ENCODE measurements at places on chromosomes 11 and 22.

DNA sequence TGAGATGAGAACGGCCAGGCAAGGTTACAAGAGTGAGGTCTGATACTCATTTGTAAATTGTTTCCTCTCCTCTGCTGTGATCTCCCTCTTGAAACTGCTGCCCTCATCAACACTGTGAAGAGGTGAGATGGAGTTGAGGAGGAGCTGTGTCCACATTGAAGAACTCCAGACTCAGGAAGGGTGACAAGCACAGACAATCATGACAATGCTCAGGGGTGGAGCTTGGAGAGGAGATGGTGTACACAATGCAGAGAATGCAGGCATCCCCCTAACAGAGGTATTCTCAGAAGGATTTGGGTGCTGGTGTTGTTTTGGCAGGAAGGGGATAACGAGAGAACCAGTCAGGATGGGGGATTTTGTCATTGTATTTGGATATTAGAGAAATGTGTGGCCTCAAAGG lies 21.5 kb upstream of the MMP7 start:
- DNase-seq: no peak

GRCh38 chr22:21047035-21047661 lies 1.4 kb downstream of the LRRC74B start:
- no peak for DNase-seq

DNA sequence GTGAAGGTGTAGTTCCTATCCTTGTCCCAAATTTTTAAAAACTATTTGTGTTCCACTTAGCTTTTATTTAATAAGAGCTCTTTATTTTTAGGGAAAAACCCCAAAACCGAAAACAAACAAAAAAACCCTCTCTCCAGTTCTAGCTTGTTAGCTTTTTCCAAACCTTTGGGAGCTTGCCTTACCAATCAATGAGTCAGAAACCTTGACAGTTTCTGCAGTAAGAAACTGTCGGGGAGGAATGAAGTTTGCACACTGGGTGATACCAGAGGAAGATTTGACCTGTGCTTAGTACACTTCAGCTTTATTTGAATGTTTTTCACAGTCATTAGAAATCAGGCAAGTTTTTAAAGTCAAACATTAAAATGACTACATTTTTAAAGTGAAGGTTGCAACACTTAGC lies 105.0 kb downstream of the FAT3 start:
- DNase-seq: peak; percentile 26

DNA sequence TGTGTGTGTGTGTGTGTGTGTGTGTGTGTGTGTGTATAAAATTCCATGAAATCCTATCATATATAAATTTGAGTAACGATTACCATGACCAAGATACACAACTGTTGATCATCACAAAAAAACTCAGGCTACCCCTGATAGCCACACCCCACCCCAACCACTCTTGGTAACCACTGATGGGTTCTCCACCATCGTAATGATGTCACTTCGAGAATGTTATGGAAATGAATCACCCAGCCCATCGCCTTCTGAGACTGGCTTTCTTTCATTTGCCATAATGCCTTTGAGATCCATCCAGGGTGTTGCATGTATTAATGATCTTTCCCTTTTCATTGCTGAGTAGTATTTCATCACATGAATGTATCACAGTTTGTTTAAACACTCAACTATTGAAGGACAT lies 496.0 kb downstream of the MIAT start:
- no peak for DNase-seq

DNA sequence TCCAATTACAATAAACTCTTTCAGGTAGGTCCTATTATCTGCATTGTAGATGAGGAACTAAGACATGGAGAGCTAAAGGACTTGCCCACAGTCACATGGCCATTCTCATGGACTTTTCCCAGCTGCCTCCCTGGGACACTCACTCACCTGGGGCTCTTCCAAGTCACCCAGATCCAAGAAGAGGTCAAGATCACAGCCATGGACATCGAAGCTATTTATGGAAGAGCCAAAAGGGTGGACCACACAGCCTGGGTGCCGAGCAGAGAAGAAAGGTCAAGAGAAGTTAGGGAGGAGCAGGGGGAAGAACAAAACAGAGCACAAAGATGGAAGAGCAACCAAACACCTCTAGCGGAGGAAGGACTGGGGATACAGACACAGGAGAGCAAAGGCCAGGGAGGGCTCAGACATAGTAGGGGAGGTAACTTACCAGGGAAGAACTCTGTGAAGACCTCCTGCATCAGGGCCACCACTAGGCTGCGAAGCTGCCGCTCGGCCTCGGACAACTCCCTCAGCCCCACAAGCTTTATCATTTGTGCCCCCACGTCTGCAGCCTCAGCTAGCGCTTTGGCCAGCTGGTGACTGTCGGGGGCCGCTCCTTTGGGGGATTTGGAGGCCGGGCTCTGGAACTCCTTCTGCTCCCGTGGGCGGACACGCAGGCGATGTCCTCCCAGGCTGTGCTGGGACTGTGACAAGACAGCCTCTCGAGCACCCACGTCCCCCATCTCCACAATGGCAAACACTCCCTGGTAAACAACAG lies 7.4 kb upstream of the EEF1G start:
- no peak for DNase-seq

DNA sequence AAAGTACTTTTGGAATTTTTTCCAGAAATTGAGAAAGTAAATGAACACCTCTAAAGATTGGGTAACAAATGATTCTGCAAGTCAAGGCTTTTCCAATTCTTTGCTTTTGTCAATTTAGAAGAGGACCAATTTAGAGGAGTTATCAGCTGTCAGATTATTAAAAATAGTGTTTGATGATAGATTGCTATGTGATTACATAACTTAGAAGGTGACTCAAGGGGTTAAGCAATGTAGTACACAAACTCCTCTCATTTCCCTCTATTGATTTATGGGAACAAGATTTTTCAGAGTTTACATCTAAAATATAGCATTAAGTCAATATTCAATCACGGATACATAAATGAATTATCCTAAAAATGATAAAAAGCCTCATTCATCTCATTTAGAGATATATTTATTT lies 70.3 kb downstream of the INSC start:
- no peak for DNase-seq

Data from T47D (cell line).